Epithelial cell of proximal tubule (primary cell): ENCODE measurements at places on chromosomes 12 and 14. TPM values are rescaled to one million over a fixed set of nuclear protein-coding genes. Genes with fewer than 3 reads are reported as not detected.

DNA sequence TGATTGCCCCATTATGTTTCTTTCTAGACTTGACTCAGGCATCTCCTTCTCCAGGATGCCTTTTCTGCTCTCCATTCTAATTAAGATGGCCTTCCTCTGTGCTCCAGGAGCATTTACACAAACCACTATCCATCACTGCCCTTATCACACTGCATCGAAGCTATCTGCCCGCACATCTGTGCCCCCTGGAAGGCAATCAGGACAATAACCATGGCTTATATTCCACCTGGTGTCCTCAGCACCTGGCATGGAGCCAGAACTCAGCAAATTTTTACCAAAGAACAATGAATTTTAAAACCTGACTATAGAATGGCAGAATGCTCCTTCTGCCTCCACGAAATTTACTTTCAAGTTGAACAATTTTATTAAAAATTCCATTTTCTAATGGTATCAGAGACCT lies 465.8 kb downstream of the APAF1 start:
- DNase-seq: no peak

DNA sequence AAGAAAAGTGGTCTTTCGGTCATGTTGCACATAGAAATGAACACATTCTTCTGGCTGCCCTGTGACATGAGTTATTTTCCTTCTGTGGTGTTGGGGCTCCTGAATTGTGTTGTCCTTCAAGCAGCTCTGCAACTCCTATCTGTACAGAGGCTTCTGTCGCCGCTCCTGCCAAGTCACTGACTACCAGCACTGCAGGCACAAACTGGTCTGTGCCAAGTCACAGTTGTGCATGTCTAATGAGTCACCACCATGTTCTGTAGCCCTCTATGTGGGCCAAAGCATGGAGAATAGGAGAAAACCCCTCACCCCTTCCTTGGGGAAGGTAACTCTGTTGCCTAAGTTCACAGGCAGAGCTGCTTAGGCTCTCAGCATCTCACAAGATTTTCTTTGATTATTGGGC lies 283.3 kb downstream of the RPL10L start:
- no peak for DNase-seq

DNA sequence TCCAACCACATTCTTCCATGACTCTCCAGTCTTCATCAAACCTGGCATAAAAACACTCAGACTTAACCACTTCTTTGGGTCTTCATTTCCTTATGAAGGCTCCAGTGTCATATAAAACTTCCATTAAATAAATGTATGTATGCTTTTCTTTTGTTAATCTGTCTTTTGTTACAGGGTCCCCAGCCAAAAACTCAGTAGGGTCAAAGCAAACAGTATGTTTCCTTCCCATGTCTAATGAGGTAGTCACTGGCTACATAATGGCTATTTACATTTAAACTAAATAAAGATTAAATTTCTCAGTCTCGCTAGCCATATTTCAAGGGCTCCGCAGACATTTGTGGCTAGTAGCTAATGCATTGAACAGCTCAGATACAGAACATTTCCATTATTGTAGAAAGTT lies 40.1 kb upstream of the STAB2 start:
- no peak for DNase-seq

- no peak for DNase-seq
Measured at GRCh38 chr12:124321556-124322270, 26.8 kb downstream of the RFLNA start.

The FIGNL2 gene
- 0.29 and 3.7 TPM in 2 replicates for total RNA-seq

DNA sequence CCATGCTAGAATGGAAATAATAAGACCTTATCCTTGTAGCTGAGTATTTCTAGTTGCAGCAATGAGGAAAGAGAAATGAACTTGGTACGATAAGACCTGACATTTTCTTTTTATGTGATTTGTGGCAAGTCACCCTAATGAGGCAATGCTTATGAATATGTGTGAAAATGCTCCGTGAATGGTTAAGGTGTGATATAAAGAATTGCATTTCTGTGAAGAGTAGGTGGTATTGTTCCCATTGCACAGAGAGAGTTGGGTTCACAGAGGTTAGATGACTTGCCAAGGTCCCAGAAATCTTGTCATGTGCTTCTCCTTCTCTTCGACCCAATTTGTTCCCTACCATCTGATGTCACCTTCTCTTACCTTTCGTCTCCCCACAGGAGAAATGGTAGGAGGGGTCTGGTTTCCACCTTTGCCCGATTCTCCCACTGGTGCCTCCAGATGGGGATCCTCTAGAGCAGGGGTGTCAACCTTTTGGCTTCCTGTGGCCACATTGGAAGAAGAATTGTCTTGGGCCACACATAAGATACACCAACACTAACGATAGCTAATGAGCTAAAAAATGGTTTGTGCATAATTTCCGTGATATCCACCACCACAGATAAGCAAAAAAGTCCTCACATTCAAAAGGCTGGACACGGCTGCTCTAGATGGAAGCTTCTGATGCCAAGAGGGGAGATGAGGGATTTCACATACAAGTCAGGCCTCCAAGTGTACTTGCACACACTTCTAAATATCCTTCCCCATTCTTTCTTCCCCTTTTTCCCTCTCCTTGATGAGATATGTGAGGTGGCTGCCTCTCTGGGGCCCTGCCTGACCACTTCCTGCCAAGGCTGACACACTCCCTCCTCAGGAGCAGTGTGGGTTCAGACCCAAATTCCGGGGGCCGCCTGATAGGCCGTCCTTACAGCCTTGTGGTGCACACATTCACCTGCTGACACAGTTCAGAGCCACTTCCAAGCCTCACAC lies 96.1 kb downstream of the PLXNC1 start:
- DNase-seq: no peak

- DNase-seq: no peak
Measured at GRCh38 chr14:23112359-23113178, 6.5 kb downstream of the CEBPE start.

DNA sequence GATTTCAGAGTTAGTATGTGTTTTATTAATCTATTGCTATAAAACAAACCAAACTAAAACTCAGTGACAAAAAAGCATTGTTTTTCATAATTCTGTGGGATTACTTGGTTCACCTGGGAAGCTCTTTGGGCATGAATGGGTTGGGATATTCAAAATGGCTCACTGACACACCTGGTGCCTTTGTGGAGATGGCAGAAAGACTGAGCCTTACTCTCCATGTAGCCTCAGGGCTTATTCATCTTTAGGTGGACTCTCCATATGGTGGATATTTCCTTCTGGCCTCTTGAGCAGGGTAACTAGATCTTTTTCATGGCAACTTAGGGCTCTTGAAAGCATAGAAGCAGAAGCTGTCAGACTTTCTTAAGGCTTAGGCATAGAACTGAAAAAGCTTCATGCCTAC lies 1102.8 kb upstream of the SEL1L start:
- DNase-seq: no peak

The BICDL1 gene
- total RNA-seq: 4.6 and 7.0 TPM in 2 replicates

The LRCOL1 gene
- not detected in 2 replicates for total RNA-seq

- no peak for DNase-seq
Measured at GRCh38 chr12:2783936-2784600, 10.7 kb upstream of the FKBP4 start.

- no peak for DNase-seq
Measured at GRCh38 chr12:50768391-50768790, 4.5 kb downstream of the ATF1 start.

DNA sequence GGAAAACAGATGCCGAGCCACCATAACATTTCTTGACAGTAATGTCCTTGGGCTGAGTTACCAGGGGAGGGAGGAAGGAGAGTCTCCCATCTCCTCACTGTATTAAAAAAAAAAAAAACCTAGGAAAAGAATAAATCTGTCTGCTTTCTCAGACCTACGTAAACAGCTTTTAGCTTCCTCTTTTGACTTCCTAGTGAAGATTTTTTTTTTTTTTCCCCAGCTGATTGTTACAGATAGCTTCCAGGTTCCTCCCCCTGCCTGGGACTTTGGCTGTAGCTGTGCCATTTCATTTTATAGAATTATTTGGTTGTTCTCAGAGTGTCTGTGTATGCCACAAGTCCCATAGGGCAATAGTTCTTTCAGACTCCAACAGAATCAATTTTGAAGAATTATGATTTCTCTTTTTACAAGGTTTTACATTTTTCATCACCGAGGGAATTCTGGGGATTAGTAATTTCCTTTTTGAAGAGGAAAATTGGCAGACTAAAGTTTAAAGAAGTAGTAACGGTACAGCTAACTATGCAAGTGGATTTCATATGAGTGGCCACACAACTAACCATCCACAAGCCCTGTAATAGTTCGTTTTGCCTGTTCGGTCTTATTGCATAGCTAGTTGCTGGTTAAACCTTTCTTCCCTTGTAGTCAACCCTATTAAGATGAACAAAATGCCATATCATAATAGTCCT lies 23.1 kb upstream of the GNS start:
- DNase-seq: no peak

- DNase-seq: no peak
Measured at GRCh38 chr12:5072311-5072710, 28.6 kb downstream of the KCNA5 start.

The SLCO1A2 gene
- not detected in 2 replicates for total RNA-seq

The PPFIA2 gene
- total RNA-seq: 0.06 and 0.80 TPM in 2 replicates

GRCh38 chr12:102568276-102568675 lies 87.9 kb upstream of the IGF1 start:
- DNase-seq: no peak

The EXOC3L4 gene
- total RNA-seq: 0.17 TPM in 1 of 2 replicates, not detected in the other

GRCh38 chr14:68373124-68373646 lies 419.7 kb downstream of the ZFP36L1 start:
- no peak for DNase-seq

The TAS2R46 gene
- total RNA-seq: 0.17 TPM in 1 of 2 replicates, not detected in the other

DNA sequence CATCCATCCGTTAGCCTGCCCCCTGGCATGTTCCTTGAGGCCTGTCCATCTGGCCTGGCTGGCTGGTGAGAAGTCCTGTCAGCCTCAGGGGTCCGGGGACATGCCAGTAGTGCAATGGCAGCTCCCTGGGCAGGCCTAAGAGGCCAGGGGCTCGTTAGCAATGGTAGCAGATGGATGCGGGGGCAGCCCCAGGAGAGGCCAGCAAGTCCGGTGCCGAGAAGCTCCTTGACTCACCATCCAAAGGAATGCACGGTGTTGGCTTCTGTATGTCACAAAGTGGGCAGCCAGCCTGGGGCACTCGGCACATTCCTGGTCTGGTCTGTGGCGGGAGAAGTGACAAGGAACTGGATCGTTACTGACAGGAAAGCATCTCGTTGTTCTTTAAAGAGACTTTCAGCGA lies 319.9 kb downstream of the CACNA1C start:
- no peak for DNase-seq

DNA sequence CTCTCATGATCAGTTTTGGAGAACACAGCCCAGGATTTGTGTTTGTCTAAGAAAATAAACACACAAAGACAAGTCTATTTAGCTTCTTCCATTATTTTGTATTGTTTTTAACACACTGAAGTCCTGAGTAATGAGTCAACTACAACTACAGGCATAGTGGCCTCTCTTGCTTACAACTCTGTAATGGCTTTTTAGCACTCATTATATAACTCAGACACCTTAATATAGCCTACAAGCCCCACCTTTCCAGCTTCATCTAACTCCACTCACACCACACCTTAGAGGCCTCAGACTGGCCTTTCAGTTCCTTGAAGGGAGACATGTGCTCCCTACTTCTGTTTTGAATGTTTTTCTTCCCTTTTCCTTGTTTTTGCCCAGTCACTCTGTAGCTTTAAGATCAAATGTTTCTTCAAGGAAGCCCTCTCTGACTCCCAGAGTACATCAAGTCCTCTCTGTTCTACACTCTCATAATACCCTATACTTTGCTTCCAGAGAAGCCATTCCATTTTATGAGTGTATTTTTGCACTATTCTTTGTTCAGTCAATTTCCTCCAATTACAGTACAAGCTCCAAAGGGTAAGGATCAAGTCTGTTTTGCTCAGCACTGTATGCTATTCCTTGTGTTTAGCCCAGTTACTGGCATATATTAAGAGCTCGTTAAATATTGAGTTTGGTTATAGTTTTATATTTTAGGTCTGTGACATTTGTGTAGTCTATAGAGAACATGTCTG lies 233.6 kb upstream of the ARHGAP5 start:
- no peak for DNase-seq

DNA sequence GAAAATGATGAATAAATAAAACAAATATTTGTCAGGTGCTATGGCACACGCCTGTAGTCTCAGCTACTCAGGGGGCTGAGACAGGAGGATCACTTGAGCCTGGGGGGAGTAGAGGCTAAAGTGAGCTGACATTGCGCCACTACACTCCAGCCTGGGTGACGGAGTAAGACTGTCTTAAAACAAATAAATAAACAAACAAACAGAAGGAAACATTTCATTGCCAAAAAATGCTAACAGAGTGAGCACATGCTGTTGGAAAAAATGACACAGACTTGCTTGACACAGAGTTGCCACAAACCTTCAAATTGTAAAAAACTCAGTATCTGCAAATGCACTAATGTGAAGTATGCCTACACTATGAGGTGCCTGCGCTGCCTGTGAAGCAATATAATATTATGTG lies 50.8 kb upstream of the AP4S1 start:
- DNase-seq: no peak

DNA sequence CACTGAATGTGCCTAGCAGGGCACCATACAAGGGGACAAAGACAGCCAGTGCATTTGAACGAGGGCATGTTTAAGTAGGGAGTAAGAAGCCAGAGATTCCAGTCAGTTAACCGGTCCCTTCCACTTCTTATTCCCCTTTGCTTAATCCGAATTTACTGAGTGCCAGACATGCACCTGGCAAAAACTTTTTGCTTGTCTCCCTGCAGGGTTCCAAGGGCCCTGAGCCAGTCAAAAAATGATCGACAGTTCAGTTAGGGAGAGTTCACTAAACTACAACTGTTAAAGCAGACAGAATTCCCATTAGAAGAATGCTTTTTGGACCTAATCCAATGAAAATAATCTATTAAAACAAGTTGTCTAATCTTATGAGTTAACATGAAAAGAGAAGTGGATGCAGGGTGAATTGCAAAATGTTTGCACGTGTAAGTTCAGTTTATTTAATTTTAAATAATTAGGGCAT lies 193.8 kb downstream of the TMTC2 start:
- DNase-seq: no peak

DNA sequence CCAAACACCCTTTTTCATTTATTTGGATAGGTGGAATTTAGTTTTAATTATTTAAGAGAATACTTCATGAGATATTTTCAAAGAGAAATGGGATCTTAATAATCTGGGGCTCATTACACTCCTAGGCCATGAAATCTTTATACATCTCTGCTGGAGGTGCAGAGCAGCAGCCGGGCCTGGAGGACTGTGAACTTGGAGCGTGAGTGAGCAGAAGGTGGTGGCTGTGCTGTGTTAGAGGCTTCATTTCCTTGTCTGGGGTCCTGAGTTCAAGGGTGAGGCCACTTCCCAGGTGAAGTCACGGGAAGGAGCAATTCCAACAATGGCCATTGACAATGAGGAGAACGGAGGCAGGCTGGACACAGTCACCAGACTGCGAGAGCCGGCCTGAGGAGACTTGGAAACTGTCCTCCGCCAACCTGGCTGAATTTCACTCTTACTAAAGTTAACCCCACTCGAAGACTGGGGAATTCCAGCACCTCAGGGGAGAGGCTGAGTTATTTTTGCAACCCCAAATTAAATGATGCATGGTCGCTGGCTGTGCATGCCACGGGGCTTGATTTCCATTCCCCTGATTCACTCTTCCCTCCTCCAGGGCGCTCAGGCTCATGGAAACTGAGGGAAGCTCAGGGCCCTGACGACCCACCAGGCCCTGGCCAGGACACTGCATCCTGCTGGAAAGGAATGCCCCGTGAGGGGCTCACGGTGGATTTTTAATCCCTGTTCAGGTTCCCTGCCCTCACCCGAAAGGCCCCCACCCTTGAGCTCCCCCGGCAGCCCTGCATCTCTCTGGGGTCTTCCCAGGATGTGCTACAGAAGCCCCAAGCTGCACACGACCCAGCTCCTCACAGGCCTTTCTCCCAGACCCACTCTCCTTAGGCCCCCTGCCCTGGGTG lies 22.6 kb upstream of the TRAF3 start:
- DNase-seq: no peak
